ENCODE measurements at places on chromosomes 7 and 10.

DNA sequence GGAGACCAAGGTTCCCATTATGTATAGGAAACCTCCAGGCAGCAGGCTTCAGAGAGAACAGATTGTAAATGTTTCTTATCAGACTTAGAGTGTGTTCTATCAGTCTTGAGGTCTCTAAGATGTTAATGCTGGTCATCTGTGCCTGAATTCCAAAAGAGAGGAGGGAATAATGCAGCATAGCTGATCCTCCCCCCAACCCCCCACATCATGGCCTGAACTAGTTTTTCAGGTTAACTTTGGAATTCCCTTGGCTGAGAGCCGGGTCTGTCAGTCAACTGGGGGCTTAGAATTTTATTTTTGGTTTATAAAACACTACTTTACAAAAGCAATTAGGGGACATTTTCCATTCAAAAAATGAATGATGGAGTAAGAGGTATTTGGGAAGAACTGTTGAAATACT lies 184.3 kb downstream of the NEBL start:
- no peak for DNase-seq

GRCh38 chr7:71191771-71192170 lies 59.8 kb downstream of the GALNT17 start:
- DNase-seq = no peak

DNA sequence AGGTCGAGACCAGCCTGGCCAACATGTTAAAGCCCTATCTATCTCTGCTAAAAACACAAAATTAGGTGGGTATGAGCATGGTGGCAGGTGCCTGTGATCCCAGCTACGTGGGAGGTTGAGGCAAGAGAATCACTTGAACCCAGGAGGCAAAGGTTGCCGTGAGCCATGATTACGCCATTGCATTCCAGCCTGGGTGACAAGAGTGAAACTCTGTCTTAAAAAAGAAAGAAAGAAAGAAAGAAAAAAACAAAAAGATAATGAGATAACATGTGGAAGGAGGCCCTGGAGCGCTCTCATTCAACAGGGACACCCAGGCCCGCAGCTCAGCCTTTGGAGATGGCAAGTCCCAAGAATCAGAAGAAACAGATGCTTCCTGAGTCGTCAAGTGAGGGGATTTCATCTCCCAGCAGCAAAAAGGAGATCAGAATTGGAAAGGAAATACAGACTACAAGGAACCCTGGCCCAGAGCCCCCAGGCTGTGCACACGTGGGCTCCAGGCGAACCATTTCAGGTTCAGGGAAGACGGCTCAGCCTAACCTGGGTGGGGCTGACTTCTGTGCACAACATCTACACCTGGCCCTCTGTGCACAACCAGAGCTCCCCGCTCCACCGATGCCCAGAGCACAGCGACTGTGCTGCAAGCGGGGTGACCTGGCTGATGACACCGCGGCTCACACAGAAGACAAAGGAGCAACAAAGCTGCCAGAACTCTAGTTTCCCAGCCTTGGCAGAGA lies 33.3 kb downstream of the GNA12 start:
- DNase-seq = no peak

DNA sequence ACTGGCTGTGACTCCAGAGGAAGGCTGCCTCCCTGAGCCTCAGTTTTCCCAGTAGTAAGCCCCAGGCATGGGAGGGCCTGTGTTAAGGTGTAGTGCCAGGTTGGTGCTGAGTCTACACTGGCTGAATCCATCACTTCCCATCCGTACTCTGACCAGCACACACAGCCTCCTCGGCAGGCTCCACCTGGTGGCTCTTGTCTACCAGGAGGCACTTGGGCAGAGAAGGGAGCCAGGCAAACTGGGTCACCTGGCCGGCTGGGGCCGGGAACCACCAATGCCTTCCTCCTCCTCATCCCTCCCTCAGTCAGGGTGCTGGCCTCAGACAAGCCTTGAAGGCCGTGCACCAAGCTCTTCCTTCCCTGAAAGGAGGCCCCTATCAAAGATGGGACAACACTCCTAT lies 75.7 kb downstream of the CHST15 start:
- no peak for DNase-seq

DNA sequence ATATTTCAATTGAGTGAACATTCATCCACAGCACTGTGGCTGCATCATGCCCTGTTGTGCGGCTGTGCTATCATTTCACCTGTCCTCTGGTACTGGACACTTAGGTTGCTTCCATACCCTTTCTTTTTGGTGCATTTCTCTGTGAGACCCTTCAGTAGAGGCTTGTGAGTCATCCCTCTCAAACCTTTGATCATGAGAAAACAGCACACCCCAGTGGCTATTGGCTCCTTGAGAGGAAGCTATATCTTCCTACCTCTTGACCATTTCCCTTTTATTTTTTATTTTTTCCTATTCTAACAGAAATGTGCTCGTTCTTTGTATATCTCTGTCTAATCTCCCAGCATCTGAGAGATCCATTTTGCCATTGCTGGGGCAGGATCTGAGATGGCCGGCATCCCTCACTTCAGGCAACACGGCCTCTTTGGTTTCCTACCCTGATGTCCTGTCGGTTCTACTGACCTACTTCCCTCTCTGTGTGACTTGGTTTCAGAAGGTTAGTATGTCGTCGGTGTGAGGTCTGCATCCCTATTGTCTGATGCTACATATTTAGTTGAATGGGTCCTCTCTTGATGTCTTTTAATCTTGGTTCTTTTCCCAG lies 23.8 kb upstream of the PIK3AP1 start:
- no peak for DNase-seq

GRCh38 chr10:49207936-49208487 lies 19.8 kb upstream of the TMEM273 start:
- DNase-seq = no peak

DNA sequence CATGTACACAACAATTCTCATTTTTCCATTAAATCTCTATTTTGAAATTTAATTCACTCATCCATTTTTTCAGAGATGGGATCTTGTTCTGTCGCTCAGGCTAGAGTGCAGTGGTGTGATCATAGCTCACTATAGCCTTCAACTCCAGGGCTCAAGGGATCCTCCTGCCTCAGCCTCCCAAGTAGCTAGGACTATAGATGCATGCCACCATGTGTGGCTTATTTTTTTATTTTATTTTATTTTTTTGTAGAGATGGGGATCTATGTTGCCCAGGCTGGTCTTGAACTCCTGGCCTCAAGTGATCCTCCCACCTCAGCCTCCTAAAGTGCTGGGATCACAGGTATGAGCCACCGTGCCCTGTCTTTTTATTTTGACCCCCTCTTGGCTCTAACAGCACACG lies 203.8 kb upstream of the KLF14 start:
- no peak for DNase-seq

- DNase-seq = no peak
Observed at GRCh38 chr7:117113871-117114270, 160.6 kb downstream of the ST7 start.

- DNase-seq = no peak
Observed at GRCh38 chr10:20363684-20364083, 533.4 kb downstream of the NEBL start.

DNA sequence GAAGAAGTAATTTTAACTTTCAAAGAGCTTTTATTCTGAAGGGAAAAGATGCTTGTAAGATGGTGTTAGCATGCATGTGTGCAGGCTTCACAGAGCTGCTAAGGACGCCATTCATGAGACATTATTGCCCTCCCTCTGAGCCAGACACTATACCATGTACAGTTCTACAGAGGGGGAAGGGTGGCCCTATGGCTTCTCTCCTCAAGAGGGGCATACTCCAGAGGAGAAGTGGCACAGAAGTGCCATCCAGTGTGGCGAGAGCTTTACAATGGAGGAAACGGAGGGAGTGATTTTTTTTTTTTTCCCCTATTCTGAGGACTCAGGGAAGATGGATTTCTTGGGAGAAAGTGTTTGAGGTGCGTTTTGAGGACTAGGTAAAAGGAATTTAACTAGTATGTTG lies 119.5 kb downstream of the BICC1 start:
- DNase-seq = no peak

- no peak for DNase-seq
Observed at GRCh38 chr10:120012566-120012965, 120.0 kb downstream of the SEC23IP start.

DNA sequence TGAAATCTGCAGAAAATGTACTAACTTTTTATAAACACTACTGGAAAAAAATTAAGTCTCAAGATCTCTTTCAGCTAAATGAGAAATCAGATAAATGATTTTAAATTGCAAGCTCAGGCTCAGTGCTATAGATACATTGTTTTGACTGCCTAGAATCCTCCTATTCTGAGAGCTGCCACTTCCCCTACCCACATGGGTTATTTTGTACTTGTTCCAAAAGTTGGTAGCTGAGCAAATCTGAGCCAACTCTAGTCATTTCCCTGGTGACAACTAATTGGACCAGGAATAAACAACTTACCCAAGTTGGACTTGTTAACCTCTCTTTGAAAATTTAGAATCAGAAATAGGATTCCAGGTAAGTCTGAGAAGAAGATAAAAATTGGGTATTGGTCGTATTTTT lies 202.1 kb downstream of the MBL2 start:
- no peak for DNase-seq

DNA sequence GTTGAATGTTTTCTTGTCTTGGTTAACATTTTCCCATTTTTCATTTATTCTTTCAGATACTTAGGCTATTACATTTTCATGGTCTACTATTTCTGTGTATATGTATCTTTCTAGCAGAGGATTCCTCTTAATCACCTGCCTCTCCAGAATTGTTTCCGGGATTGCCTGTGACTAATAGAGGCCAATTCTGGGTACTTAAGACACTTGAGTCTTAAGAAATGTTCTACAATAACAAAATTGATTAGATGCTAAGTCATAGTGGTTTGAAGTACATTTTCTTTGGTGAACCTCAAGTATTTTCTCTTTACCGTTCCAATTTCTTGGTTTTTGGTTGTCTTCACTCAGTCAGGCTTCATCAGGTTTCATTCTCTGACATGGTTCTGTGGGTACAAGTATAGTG lies 26.4 kb downstream of the BBS9 start:
- no peak for DNase-seq

GRCh38 chr7:92221766-92222165 lies 23.9 kb downstream of the KRIT1 start:
- DNase-seq = no peak

DNA sequence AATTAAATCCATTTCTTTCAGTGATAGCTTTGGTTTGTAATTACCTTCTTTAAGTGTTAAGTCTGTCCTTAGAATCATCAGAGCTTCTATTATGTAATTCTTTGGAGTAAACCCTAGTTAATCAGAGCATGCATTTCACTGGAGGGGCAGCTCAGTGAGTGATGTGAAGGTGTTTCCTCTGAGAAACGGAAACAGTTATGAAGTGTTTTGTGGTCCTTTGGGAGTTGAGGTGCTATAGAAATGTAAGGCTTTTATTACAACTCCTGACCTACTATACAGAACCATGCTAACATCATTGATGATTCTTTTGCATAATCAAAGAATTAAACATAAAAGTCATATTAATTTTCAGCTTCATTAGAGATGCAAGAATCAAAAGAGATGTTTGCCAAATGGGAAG lies 141.5 kb downstream of the EXOC4 start:
- DNase-seq = no peak

DNA sequence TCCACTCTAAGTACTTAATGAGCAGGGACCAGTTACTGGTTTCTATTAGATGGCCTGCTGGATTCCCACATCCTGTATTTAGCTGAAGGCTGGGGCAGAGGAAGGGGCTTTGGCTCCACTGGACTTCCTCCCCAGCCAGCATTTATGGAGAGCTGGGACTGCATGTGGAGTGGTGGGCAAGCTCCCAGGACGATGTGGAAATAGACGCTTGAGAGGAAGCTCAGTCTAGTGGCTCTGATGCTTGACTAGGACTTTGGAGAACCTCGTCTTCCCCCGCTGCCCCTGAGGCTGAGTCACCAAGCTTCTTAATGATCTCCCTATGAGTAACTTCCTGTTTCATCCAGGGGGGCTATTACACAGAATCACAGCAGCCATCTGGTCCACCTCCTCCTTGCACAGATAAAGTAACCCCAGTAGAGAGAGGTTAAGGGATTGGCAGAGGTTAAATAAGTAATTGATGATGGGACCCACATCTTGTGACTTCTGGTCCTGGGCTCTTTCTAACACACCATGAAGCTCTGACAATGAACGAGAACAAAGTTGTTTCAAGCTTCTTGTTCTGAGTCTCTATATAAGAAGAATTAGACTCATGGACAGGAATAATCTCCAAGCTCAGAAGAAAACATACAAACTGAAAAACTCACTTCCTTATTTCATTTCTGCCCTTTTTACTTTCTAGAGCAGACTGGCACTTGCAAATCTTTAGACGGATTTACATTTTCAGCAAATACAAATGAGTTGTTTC lies 126.2 kb downstream of the PRPF18 start:
- no peak for DNase-seq

DNA sequence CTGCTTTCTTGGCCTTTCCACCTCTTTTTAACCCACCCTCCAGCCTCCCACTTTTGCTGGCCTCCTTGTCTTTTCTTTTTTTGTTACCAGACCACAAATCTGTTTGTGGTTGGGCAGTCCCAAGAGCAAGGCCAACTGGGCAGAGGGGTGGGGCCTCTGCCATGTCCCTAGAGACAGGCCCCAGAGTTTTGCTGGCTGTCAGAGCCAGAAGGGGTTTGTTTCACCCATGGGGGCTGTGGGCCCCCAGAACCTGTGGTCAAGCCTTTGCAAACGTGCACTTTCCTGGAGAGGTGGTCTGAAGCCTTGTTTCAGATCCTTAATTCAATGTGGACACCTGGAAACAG lies 10.3 kb downstream of the ZMIZ1 start:
- DNase-seq = no peak

- DNase-seq = no peak
Observed at GRCh38 chr7:155533120-155533826, 13.1 kb downstream of the CNPY1 start.

- no peak for DNase-seq
Observed at GRCh38 chr10:31582365-31583052, 263.5 kb downstream of the ZEB1 start.

DNA sequence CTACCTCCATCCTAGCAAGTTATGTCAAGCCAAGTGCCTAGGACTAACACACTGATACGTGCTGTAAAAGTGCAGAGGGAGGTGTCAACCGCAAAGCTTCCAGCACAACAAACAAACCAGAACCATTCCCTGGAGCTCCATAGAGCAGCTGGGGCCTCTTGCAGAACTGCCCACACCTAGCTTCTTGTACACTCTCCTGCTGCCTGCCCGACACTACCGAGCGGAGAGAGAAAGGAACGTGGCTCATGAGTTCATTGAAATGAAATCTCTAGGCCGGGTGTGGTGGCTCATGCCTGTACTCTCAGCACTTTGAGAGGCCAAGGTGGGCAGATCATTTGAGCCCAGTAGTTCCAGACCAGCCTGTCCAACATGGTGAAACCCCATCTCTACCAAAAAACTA lies 73.5 kb downstream of the MKI67 start:
- no peak for DNase-seq

GRCh38 chr10:124219062-124219461 lies 125.7 kb upstream of the CHST15 start:
- DNase-seq = no peak

DNA sequence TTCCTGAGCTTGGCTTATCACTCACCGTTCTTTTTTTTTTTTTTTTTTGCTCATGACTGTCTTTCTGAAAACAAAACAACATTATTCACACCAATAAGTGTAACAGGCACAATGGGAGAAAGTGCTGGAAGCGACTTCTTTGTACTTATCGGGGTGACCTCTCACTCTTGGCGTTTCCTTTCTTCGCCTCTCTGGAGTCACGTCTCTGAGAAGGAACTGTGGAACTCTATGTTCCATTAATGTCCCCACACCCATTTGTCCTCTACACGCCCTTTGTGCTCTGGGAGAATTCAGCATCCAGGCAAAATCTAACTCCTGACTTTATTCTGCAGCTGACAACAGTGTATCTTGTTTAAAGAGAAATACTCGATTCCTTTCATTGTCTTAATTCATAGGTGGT lies 70.8 kb upstream of the FAM204A start:
- no peak for DNase-seq

Measured in stimulated activated CD8-positive, alpha-beta memory T cell treated with anti-CD3 and anti-CD28 coated beads, Interleukin-15, amount 100 ng/mL, for 4 hours (primary cell).